ENCODE measurements at places on chromosomes 5 and 9. TPM values are rescaled to one million over a fixed set of nuclear protein-coding genes. Genes with fewer than 3 reads are reported as not detected.

Gene F2RL2
- total RNA-seq, result not detected

Gene CDKN2A
- not detected for total RNA-seq

Gene OBP2B
- total RNA-seq, result not detected

Gene UBAC1
- 51.9 TPM for total RNA-seq

Gene ANXA2R
- total RNA-seq, result 1.2 TPM

Gene PIP5K1B
- 5.9 TPM for total RNA-seq

Gene ZBTB6
- total RNA-seq, result 9.4 TPM

Gene STOM
- total RNA-seq, result 9.9 TPM

Gene NXNL2
- total RNA-seq, result not detected

Gene TEX10
- total RNA-seq, result 44.2 TPM

Gene GKAP1
- 12.1 TPM for total RNA-seq

Gene PCDHGA4
- 0.93 TPM for total RNA-seq

Gene MARCHF3
- 3.1 TPM for total RNA-seq

Gene ADGRD2
- total RNA-seq, result not detected

Gene TTC16
- total RNA-seq, result not detected

Gene SH3PXD2B
- 89.1 TPM for total RNA-seq

Gene IQGAP2
- total RNA-seq, result 14.2 TPM

Gene LCN9
- 0.30 TPM for total RNA-seq

Gene UGT3A1
- total RNA-seq, result not detected

Gene N4BP3
- total RNA-seq, result 1.4 TPM

Gene SPATA31A6
- not detected for total RNA-seq

Gene TAL2
- 7.4 TPM for total RNA-seq

Gene AJM1
- total RNA-seq, result 3.3 TPM

Gene GRIA1
- 1.2 TPM for total RNA-seq

Gene PHYHD1
- total RNA-seq, result 5.0 TPM

Gene GALNT12
- total RNA-seq, result 4.9 TPM

Gene PTAR1
- 63.2 TPM for total RNA-seq

Gene LAMC3
- 4.0 TPM for total RNA-seq

Gene RAPGEF6
- total RNA-seq, result 22.1 TPM

Gene GPR150
- not detected for total RNA-seq

Gene KCTD16
- total RNA-seq, result 0.52 TPM

Gene KIF4B
- total RNA-seq, result not detected

Gene C5
- total RNA-seq, result 8.3 TPM

Gene OR1Q1
- total RNA-seq, result not detected

Gene FOXD4L5
- total RNA-seq, result 0.34 TPM

Gene FIBCD1
- total RNA-seq, result 0.23 TPM

Gene TLX3
- 0.52 TPM for total RNA-seq

Gene SLC36A2
- total RNA-seq, result not detected

Gene TIMD4
- not detected for total RNA-seq

Gene FRMD3
- 2.3 TPM for total RNA-seq

Gene PAEP
- total RNA-seq, result not detected

Gene TLR4
- 1.3 TPM for total RNA-seq

Gene FAM53C
- 64.9 TPM for total RNA-seq

Gene C9orf57
- not detected for total RNA-seq

Gene IL9
- not detected for total RNA-seq
